ENCODE measurements at places on chromosomes 6 and 20.

DNA sequence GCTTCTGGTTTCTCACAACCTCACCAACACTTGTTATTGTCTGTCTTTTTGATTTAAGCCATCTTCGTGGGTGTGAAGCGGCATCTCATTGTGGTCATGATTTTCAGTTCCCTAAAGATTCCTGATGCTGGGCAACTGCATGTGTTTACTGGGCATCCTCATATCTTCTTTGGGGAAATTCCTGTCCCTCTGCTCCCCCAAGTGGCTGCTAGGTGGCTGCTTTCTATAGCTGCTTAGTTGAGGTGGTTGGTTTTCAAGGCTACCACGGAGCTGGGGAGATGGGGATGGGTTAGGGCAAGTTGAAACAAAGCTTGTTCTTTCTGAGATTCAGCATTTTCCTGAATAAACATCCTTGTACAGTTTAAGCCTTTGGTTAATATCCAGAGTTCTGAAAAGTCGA, 403.9 kb upstream of the SULF2 start:
- no peak for DNase-seq

DNA sequence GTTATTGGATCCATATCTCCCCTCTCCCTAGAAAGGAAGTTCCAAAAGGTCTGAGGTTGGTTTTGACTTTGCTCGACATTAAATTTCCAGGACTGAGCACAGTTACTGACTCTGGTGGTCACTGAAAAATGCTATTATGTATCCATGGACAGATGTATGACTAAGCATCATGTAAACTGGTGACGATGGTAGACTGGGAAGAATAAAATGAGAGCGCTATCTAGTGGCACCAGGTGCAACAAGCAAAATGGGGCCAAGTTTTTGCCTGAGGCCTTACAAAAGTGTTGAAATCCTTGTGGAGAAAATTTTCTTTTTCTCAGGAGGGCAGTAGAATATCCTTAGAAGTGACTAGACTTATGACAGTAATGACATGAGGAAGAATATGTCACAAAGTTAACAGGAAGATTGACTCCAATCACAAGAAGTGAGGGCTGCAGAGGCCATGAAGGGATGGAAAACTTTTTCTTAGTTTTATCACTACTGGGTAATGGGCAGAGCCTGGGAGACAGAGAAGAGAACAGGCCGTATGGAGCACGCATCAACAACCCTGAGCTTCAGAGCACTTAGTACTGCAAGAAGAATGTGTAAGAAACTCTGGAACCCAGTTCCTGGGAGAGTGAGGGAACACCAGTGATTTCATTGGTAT, 88.9 kb upstream of the ELOVL5 start:
- DNase-seq: no peak

- DNase-seq: no peak
These were observed 48.7 kb upstream of the ERVFRD-1 start for GRCh38 chr6:11160199-11160598.

GRCh38 chr6:134287859-134288537, 29.9 kb downstream of the SGK1 start:
- DNase-seq: no peak

DNA sequence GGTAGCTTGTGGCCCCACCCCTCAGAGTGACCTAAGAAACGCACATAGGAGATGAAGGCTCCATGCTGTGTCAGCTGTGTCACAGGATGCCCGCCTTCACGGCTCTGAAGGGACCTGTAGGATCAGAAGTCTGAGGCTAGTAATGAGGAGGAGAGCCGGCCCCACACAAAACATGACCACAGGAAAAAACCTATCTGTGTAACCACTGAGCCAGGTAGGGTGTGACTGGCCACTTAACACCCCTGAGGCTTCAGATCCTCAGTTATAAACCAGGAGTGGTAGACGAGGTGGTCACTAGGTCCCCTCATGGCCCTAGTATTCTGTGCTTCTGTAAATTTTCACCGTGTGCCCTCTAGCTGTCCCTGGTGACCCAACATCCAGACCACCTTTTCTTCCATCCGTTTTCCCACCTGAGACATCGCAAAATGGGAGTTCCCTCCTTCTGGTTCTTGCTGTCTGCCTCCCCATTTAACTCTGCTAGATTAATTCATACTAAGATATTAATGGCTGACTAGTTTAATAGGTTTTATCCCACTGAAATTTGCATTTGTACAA, 52.8 kb downstream of the TBC1D7 start:
- DNase-seq: no peak

DNA sequence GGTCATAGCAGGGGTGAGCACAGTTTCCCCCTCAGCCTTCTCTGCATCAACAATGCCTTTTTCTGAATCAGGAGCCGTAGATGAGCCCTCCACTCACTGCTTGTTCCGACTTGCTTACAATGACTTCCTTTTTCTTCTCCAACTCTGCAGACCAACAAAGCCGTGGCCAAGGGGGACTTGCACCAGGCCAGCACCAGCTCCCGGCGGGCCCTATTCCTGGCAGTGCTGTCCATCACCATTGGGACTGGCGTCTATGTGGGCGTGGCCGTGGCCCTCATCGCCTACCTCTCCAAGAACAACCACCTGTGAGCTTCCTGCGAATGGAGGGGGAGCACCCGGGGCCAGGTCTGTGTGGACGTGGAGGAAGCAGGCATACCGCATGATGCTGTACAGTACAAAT, 195.8 kb downstream of the SYNDIG1 start:
- no peak for DNase-seq

DNA sequence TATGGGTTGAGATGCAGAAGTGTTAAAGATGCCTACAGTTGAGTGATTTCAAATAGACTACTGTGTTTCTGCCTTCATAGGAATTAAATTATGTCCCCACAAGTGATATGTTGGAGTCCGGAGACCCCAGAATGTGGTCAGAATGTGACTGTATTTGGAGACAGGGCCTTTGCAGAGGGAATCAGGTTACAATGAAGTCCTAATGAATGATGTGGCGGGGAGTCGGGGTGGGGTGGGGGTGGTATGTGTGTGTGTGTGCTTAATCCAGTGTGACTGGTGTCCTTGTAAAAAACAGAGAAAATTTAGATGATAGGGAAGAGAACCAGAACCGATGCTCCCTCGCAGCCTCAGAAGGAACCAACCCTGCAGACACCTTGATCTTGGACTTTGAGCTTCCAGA, 448.2 kb downstream of the QKI start:
- DNase-seq: no peak

- DNase-seq: no peak
These were observed 31.5 kb upstream of the CTNNBL1 start for GRCh38 chr20:37662308-37662707.

DNA sequence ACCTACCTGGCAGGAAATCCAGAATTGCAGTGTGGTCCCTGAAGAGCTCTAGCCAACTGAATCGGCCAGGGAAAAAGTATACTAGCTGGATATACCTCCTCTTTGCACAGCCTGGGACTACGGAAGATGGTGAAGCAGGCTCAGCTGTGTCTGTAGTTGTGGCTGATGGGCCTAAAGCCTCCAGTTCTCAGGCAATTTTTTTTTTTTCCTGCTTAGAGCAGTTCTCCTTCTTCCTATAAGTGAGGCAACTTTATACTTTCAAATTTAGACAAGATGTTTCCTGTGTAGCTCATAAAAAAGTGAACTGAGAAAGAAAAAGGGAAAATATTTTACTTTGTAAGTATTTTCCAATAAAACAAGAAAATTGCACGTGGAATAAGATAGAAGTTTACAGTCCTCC, 172.9 kb downstream of the CARMIL1 start:
- DNase-seq: no peak

DNA sequence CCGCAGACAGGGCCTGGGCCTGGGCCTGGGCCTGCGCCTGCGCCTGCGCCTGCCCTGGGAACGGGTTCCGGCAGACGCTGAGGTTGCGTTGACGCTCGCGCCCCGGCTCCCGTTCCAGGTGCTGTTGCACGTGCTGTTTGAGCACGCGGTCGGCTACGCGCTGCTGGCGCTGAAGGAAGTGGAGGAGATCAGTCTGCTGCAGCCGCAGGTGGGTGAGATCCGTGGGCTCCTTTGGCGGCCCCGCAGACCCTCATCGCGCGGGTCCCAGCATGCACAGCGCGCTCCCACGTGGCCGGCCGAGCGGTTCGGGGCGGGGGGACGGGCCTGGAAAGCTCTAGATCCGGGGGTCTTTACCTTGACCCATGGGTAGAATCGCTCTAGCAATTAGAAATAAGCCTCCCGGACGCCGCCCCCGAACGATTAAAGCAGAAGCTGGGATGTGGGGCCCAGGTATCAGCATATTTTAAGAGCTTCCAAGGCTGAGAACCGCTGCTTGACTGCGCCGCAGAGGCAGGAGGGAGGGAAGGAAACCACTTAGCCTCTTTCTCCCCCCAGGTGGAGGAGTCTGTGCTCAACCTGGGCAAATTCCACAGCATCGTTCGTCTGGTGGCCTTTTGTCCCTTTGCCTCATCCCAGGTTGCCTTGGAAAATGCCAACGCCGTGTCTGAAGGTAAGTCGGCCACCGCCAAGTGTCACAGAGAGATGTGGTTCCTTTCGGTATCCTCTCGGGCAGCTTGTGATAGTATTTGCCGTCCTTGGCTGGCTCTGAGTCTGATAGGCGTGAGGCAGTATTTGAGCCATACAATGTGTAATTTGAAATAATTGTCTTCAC, 508 bp downstream of the NOP56 start:
- DNase-seq: no peak

DNA sequence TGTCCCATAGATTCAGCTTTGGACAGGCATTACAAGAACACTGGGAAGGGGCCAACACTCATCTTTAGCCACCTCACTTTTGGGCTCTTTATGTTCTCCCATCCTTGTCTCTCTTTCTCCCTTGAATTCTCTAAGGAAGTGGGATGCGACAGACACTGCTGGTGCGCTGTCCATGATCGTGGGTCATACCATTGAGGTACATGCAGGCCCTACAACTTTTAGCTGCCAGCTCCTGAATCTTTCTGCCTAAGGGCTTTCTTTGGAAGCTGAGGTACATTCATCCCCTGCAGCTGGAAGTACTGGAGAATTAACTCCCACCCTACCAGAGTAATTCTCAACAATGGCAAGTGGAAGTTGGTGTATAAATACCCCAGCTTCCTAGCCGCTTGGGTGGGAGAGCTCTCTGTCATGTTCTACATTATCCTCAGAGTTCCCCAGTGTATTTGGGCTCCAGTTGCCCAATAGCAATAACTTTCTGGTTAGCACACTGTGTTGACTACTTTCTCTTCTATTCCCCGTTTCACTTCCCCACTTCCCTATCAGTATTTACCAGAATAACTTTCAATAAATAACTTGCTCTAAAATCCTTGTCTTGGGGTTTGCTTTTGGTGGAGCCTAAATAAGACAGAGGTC, 309.4 kb upstream of the RNF24 start:
- no peak for DNase-seq

GRCh38 chr6:42104095-42104803, 38.2 kb downstream of the C6orf132 start:
- DNase-seq: peak; percentile 41

- no peak for DNase-seq
These were observed 139.5 kb downstream of the BCAS1 start for GRCh38 chr20:53930651-53931504.

DNA sequence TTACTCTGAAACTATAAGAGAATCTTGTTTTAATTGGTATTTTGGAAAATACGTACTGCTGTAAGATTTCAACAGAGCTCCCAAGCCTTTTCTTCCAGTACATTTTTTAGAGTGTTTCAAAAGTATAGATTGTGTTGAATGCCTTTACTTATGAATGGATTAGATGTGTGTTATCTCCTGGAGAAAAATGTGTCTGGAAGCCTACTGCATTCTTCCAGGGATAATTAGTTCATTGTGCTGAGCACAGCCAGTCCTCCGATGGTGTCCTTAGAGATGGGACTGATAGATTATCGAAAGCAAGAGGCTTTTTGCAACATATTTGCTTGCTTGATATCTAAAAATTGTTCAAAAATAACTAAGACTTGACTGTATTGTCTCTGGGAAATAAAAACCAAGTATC, 114.2 kb downstream of the PLEKHG1 start:
- DNase-seq: no peak

- DNase-seq: no peak
These were observed 56.3 kb upstream of the TULP1 start for GRCh38 chr6:35569011-35569461.

DNA sequence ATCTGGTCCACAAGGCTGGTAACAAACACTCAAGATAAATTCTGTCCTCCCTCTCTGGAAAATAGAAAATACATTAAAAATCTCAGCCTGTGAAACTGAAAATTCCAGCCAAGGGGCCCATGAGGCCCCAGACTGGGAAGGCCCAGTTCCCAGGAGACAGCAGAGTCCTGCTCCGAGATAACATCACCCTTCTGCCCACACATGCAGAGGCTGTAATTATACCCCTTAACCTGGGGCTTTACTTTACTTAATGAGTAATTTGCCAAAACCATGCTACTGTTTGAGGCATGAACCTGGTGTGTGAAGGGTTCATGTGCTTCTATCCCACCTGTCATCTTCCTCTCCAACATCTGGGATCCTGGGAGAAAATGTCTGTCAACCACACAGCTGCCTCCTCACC, 398.9 kb upstream of the SULF2 start:
- no peak for DNase-seq

GRCh38 chr20:61299104-61299503, 47.0 kb downstream of the CDH4 start:
- DNase-seq: no peak

GRCh38 chr6:139824864-139825263, 450.4 kb upstream of the CITED2 start:
- DNase-seq: no peak

GRCh38 chr6:11497881-11498280, 39.7 kb upstream of the TMEM170B start:
- no peak for DNase-seq

DNA sequence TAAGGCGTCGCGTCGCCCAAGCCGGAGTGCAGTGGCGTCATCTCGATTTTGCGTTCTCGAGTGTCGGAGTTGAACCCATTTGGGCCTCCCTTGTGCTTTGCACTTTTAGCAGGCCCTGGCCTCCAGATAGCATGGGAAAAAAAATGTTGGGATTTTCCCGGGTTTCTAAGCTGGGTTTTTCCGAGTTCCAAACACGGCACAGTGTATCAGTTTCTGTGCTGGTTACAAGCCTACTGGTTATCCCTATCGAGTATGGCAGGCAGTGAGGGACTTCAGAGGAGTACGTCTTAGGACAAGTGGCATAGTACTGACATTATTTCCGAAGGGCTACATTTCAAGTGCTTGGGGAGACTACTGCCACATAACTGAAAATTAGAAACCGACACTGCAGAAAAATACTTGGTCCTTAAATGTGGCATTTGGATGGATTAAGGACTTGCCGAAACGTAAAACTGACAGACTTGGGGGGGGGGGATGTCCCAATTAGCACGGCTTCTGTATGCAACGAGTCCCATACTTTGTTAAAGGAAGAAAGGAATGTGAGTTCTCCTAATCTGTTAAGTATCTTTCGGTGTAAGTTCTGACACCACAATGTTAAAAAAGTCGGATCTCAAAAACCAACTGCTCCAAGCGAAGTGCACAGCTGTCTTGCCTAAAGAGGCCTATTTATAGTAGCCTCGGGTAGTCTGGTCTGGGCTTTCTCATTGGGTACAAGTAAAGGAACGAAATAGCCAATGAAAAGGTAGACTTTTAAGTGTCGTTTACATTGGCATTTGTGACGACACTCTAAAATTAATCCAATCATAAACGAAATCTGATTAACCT, 70.2 kb downstream of the HFE start:
- peak; percentile 98 for DNase-seq

DNA sequence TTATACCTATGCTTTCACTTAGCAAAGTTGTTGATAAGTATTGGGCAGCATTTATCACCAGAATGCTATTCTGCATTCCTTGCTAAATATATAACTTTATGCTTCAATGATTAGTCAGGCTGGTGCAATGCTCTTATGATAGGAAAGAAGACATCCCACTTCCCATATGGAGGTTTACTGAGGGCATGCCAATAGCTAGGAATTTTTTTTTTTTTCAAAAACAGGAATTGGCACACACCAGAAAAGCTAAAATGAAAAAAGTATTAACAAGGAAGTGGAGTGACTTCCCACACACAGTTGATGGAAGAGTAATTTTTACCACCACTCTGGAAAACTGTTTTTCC, 90.8 kb downstream of the FRK start:
- no peak for DNase-seq

Measured in renal cortex interstitium (tissue), 15 donors.